ENCODE measurements at places on chromosomes 4 and X. TPM values are rescaled to one million over a fixed set of nuclear protein-coding genes. Genes with fewer than 3 reads are reported as not detected.

The ADAM29 gene
- not detected for total RNA-seq

DNA sequence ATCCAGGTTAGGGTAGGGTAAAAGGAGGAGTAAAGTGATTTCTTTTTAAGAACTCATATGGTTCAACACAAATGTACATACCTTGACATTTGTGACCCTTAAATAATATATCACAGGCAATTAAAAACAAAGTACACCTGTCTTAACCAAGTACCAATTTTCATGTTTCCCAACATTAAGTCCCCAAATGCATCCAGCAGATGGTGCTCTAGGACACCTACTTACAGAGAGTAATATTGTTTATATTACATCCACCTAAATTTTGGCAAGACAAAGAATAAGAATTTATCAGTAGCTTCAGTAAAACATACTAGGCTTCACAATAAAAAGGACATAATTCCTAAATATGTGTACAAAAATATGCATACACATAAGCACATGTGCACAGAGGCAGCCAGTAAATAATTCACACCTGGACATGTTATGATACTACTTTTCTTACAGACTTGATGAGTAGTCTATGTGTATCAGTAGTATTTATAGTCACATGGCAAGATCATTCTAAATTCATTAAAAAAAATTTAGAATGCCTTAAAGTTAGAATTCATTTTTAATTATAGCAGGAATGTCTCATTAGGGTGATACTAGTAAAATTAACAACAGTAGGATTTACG lies 219.7 kb downstream of the DCLK2 start:
- no peak for DNase-seq

The SH3BGRL gene
- 111 TPM for total RNA-seq

- no peak for DNase-seq
Observed at GRCh38 chr4:176675810-176676209, 116.9 kb downstream of the VEGFC start.

DNA sequence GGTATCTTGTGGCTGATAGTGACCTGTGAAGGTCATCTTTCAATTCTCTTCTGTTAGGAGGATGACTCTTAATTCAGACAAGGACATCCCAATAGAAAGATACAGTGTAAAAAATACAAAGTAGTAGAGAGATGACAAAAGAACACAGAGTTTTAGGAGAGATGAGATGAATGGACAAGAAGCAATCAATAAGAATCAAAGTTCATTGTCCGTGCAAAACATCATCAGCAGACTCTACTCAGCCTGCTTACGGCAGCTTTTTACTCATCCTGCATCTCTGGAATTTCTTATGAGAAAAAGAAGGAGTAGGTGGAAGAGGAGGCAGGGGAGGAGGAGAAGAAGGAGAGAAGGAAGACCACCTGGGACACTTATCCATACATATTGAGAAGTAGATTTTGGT lies 2131.7 kb downstream of the ARAP2 start:
- DNase-seq, result no peak
